ENCODE measurements at places on chromosomes 3 and 15. TPM values are rescaled to one million over a fixed set of nuclear protein-coding genes. Genes with fewer than 3 reads are reported as not detected.

The IL17RE gene
- 23.6 TPM for total RNA-seq

The LRRK1 gene
- total RNA-seq = 1.4 TPM

The MAN2C1 gene
- 251 TPM for total RNA-seq

DNA sequence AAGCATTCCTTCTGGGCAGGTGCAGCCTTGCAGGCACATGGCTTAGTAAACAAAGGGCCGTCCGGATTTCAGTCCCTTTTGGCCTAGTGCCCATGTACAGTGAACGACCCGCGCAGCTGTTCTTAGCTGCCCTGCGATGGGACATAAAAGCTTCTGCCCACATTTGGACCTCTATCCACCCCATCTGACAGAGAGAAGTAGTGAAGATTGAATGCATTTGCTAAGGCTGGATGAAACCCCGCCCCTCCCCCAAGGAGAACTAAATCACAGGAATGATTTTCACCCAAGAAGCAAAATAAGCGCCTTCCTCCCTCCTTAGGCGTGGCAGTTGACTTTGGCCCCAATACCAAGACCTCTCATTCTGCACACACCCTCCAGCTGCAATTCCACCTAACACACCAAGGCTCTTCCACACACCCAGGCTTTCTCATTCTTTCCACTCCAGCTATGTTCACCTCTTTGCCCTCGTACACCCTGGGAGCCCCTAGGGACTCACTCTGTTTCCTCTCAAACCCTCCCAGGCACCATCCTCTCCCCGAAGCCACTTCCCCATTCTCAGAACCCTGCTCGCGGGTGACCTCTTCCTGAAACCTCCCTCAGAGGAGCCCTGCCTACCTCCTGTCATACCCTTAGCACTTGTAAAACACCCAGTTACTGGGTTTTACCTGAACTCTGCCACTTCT, 14.1 kb upstream of the HRH1 start:
- H3K27ac ChIP-seq = no peak overlapping the region
- no peak overlapping the region for H3K4me3 ChIP-seq
- peaks cover 31% of the 10 kb centered on the region for H3K27me3 ChIP-seq

DNA sequence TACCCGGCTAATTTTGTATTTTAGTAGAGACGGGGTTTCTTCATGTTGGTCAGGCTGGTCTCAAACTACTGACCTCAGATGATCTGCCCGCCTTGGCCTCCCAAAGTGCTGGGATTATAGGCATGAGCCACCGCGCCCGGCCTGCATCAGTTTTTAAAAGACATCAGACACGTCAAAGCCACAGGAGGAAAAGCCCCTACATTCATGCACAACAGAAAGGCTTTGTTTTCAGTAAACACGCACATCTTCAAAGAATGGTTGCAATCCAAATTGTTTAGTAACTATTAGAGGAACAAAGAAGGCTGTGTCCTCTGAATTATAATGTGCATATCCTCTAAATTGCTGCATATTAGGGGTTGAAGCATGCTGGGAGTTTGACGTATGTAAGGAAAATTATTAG, 53.3 kb downstream of the BTD start:
- peaks cover 6% of the 10 kb centered on the region for H3K4me1 ChIP-seq
- no peak overlapping the region for H3K4me3 ChIP-seq
- peaks cover 7% of the 10 kb centered on the region for H3K36me3 ChIP-seq
- H3K27ac ChIP-seq = no peak overlapping the region
- H3K27me3 ChIP-seq = no peaks in the 10 kb centered on the region

- H3K27ac ChIP-seq = no peak overlapping the region
- H3K36me3 ChIP-seq = no peaks in the 10 kb centered on the region
- H3K4me1 ChIP-seq = peaks cover 2% of the 10 kb centered on the region
- no peak for DNase-seq
These were observed 273.4 kb downstream of the TLE3 start for GRCh38 chr15:69824075-69824876.

GRCh38 chr3:180538493-180538892, 63.5 kb upstream of the TTC14 start:
- no peaks in the 10 kb centered on the region for H3K27me3 ChIP-seq
- no peaks in the 10 kb centered on the region for H3K4me1 ChIP-seq
- no peaks in the 10 kb centered on the region for H3K36me3 ChIP-seq
- DNase-seq = no peak
- no peak overlapping the region for H3K4me3 ChIP-seq

DNA sequence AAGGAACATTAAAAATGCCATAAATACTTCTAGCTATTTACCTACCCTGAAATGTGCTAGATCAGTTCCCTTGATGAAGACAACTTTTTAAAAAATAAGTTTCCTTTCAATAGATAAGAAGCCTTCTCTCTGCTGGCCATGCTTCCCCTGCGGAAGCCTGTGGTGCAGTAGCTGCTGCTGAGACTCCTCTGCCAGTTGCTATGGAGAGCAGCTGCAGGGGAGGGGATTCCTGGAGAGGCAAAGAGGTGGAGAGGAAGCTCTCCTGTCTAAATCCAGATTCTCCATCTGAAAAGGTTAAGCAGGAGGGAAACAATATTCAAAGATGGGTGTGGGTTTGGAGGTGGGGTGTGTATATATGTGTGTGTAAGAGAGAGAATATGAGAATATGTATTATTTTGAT, 69.8 kb upstream of the BFSP2 start:
- no peaks in the 10 kb centered on the region for H3K36me3 ChIP-seq
- DNase-seq = no peak
- H3K4me3 ChIP-seq = no peak overlapping the region

- DNase-seq = no peak
- H3K36me3 ChIP-seq = peaks cover 40% of the 10 kb centered on the region
- no peak overlapping the region for H3K27ac ChIP-seq
- no peaks in the 10 kb centered on the region for H3K27me3 ChIP-seq
- H3K4me3 ChIP-seq = no peak overlapping the region
These were observed 202.0 kb downstream of the GHSR start for GRCh38 chr3:172246107-172246844.

GRCh38 chr3:16181361-16181760, 6.9 kb downstream of the GALNT15 start:
- no peaks in the 10 kb centered on the region for H3K36me3 ChIP-seq
- H3K27me3 ChIP-seq = peaks cover 32% of the 10 kb centered on the region
- no peak for DNase-seq
- no peak overlapping the region for H3K4me3 ChIP-seq
- no peaks in the 10 kb centered on the region for H3K4me1 ChIP-seq

GRCh38 chr15:80567721-80568157, 127.4 kb upstream of the ABHD17C start:
- H3K4me3 ChIP-seq = no peak overlapping the region
- DNase-seq = peak; percentile 65
- H3K27me3 ChIP-seq = no peaks in the 10 kb centered on the region

DNA sequence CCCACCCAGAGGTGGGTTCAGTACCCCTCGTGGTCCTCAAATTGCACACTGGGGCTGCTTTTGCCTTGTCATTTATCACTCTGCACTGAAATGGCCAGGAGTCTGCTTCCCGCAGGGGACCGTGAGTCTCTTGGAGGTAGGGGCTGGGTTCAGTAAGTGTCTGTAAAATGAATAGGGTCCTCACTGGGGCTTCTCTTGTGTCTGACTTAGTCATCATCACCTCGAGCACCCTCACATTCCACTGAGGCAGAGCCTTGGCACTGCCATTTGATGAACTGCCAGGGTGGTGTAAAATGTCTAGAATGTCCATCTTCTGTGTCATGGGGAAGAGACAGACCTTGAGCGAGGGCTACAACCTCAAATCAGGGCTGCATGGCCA, 61.0 kb upstream of the RYK start:
- H3K36me3 ChIP-seq = no peaks in the 10 kb centered on the region
- DNase-seq = no peak
- no peak overlapping the region for H3K27ac ChIP-seq
- H3K27me3 ChIP-seq = no peaks in the 10 kb centered on the region
- peaks cover 37% of the 10 kb centered on the region for H3K4me1 ChIP-seq
- H3K4me3 ChIP-seq = no peak overlapping the region

DNA sequence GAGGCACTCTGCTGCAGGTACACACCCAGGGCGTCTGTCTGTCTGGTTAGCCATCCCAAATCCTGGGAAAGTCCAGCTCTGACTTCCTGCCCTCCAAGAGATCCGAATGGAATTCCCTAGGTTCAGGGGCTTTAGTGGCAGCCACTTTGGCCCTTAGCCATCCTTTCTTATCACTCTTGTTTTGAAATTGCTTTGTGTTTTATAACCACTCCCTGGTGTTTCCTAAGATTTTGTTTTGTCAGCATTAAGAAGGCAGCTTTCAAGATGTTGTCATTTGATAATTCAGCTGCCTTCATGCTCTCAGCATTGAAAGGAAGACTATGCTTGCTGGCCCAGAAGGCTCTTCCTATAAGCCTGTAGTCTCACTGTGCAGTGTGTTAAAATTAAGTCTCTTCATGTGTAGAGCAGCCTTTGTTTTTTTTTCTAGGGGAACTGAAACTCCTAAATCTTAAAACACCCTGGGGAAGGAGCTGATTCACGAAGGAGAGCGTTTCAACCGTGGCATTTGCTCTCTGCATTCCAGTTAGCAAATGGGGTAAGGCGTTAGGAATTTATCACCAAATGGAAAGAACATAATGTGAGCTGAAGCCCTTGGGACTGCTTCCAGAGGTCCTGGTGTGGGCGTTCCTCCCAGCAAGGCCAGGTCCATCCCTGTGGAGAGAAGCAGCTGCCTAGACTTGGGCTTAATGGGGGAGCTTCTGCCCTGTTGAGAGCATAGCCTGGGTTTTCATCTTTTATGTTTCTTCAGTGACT, 14.2 kb upstream of the CLEC3B start:
- H3K4me3 ChIP-seq = no peak overlapping the region
- peaks cover 28% of the 10 kb centered on the region for H3K36me3 ChIP-seq
- no peak for DNase-seq
